ENCODE measurements at places on chromosomes 1 and 21.

- no peak for DNase-seq
These were observed 186.3 kb downstream of the TPR start for GRCh38 chr1:186188736-186189135.

DNA sequence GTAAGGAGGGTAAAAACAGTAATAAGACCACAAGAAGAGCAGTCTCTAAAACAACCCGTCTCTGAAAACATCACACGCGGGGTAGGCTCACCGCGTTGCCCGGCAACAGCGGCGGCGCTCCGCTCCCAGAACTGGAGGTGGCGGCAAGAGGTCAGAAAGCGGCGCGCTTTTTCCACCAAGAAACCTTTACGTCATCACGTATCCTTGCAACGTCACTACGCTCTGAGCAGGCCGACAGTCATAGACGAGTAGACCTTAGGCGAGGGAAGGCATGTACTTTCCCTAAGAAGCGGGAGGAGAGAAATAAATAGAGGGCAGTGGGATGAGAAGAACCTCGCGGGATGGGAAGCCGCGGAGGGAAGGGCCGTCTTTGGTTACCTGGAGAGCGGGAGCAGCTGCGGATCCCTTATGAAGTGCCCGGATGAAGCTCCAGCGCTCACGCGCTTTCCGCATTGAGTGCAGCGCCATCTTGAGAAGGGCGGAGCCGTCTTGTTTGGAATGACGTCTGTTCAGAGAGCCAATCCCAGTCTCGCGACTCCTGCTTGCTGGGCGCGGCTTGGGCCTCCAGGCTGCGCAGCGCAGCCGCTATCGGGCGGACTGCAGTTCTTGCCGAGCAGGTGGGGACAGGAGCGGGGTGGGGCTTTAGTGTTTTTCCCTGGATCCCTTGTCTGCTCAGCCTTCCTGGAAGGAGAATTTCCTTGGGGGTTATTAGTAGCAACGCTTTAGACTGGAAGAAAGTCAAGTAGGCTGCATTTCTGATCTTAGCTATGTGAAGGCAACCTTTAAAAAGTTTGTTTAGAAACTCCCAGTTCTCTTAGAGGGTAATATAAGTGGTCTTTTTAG lies at the start of gene WARS2:
WARS2 (minus strand) TSS at position 477 of the 843 bp plus-strand sequence; CDS start at position 468, 9 bp downstream.
- DNase-seq = peak; percentile 88

- DNase-seq = no peak
These were observed 87.5 kb downstream of the AJAP1 start for GRCh38 chr1:4741876-4742423.

DNA sequence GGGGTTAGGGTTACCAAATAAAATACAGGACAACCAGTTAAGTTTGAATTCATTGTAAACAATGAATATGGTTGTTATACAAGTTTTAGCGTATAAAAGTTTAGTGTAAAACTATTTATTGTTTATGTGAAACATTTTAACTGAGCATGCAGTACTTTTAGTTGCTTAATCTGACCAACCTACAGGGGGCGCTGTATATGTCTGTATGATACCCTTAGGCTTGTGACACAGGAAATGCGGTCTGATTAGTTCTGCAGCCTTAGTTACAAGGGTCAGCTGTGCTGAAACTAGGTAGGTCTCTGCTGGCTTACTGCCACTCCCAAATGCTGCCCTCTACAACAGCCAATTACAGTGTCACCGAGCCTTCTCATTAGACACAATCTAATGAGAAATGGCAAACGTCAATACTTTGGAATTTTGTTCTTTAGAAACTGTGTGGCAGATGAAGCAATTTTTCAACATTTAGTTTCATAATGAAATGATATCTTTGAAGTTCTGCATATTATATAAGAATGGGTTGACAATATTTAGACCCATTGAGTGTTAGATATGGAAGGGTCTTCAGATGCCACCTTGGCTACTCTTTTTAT lies 56.2 kb downstream of the NTNG1 start:
- peak; percentile 52 for DNase-seq

- no peak for DNase-seq
These were observed 12.9 kb upstream of the IL19 start for GRCh38 chr1:206757524-206758266.

DNA sequence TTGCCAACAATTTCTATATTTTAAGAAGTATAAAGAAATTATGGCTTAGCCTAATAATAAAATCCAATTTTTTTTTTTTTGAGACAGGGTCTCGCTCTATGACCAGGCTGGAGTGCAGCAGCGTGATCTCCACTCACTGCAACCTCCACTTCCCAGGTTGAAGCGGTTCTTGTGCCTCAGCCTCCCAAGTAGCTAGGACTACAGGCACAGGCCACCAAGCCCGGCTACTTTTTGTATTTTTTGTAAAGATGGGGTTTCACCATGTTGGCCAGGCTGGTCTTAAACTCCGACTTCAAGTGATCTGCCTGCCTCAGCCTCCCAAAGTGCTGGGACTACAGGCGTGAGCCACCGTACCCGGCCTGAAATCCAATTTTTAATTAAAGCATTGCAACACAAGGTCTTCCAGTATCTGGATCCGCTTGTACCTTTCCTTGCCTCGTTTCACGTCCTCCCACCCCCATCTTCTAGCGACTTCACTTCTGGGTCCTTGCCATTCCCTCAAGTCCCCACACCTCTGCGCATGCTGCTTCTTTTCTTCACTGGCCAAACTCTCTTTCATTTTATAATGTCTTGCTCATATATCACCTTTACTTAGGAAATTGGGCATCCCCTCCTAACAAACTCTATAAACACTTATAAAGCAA lies 2.3 kb downstream of the FUBP1 start:
- DNase-seq = no peak
